ENCODE measurements at places on chromosomes 6 and 20.
A peak's percentile ranks its signal among the peaks of the same experiment; 100 is the strongest.

GRCh38 chr6:38736951-38737350 is 21.8 kb downstream of the DNAH8 start:
- no peak for DNase-seq

DNA sequence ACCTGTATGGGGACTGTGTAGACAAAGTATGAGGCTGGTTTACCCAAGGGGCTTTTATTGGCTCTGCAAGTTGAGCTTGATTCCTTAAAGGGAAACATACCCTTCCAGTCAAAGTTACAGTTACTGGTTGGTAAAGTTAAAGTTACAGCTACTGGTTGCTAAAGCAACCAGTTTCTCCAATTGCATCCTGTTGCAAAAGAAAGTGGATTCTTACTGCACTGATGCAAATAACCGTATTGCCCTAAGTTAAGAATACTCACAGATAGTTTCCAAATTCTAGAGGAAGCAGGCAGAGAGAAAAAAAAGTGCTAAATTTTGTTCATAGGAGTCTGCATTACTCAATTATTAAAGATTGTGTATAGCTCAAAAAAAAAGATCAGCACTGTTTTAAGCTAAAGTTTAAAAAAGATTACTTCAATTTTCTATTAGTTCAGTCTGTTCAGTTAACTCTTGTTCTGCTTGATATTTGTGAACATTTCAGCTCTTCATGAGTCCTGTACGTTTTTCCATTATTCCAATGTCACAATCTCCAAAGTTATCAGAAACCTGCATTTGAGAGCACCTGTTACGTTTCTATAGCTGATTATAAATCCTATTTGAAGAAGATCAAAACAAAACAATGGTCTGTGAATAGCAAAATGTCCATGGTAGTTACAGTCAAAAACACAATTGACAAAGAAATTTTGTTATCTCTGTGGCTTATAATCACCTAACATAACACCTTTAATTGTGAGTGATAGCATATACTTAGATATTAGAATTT is 8.6 kb upstream of the IL22RA2 start:
- no peak for DNase-seq

- DNase-seq = peak; percentile 89
These were observed 336.0 kb downstream of the SYNE1 start for GRCh38 chr6:152301021-152301764.

- no peak for DNase-seq
These were observed 84.8 kb upstream of the MPC1 start for GRCh38 chr6:166467436-166468000.

DNA sequence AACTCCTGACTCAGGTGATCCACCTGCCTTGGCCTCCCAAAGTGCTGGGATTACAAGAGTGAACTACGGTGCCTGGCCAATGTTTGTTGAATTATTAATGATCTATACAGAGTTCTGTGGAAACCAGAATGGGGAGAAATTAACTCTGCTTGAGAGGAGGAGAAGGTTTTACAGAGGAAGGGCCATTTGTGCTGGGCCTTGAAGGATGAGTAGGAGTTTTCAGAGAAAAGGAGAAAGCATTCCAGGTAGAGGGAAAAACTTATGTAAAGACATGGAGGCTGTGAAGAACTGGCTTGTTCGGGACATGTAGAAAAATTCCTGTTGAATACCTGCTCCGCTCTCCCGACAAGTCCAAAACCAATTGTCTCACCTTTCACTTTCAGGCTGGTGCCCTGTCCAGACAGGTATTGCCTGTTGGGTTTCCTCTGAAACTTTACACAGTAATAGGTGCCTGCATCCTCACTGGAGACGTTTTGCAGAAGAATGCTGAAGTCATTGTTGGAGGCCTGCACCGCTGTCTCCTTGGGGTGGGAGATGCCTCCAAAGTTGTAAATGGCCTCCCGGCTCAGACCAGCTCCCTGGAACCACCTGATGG is 11.3 kb upstream of the NSFL1C start:
- no peak for DNase-seq

DNA sequence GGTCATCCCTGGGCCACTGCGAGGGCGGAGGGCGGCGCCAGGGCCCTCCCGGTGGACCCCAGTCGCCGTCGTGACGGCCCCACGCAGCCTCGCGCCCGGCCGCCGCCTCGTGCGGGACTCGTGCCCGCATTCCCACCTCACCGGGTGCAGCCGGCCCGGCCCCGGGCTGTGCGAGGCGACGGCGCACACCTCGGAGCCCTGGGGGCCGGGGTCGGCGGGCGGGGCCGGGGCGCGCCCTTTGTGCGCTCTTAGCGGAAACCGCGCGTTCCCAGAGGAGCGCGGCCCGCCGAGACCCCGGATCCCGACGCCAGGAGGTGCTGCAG is 5.5 kb upstream of the DLL1 start:
- no peak for DNase-seq

GRCh38 chr6:107102414-107102805 is 12.9 kb downstream of the BEND3 start:
- DNase-seq = no peak

DNA sequence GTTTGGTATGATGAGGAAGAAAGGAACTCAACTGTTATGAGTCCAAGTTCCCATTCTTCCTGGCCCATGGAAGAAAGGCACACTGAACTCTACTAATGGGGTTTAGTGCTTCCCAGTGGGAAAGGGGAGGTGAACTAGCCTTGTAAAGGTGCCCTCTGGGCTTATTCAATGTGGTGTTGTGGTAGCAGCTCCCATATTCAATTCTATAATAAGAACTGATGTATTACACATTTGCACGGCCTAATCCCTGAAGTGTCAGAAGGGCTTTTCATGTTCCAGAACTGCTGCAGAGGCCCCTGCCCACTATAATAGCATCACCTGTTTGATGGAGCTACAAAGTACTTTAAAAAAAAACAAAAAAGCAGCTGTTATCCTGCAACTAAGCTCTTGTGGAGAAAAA is 17.1 kb downstream of the PRKN start:
- no peak for DNase-seq

GRCh38 chr6:134464690-134465411 is 146.9 kb upstream of the SGK1 start:
- no peak for DNase-seq

DNA sequence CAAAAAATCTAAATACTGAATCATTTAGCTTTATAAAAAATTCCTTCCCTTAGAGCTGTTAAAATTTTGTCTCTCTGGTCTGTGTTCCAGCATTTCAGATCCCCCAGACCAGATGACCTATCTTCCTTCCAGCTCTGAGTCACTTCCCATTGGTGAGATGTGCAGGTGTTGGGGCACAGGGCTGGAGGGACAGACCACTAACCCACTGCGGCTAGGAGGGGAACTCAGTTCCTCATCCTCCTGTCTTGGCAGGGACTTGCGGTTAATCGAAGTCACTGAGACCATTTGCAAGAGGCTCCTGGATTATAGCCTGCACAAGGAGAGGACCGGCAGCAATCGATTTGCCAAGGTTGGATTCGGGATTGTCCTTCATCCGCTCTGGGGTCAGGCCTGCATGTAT is 6.0 kb downstream of the CNPY3 start:
- no peak for DNase-seq

GRCh38 chr6:148846778-148847761 is 100.2 kb downstream of the UST start:
- DNase-seq = no peak

DNA sequence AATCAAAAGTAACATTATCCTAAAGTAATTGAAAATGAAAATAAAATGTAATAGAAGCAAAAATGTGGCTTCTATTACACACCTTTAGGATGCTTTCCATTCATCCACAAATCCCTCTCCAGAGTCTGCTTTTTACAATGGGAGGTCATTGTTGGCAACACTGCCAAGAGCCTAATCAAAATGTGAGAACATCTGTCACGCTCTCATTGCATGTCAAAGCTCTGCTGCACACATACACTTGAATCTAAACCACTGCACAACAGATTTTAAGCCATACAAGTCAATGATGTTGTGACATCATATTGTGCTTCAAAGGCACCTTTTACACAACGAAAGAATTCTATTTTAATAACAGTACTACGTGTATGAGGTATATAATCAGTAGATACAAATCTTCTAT is 82.1 kb downstream of the PREP start:
- DNase-seq = no peak

GRCh38 chr20:4601630-4602296 is 119.9 kb upstream of the PRND start:
- DNase-seq = no peak

- no peak for DNase-seq
These were observed 229.8 kb downstream of the HIVEP2 start for GRCh38 chr6:142714951-142715785.

DNA sequence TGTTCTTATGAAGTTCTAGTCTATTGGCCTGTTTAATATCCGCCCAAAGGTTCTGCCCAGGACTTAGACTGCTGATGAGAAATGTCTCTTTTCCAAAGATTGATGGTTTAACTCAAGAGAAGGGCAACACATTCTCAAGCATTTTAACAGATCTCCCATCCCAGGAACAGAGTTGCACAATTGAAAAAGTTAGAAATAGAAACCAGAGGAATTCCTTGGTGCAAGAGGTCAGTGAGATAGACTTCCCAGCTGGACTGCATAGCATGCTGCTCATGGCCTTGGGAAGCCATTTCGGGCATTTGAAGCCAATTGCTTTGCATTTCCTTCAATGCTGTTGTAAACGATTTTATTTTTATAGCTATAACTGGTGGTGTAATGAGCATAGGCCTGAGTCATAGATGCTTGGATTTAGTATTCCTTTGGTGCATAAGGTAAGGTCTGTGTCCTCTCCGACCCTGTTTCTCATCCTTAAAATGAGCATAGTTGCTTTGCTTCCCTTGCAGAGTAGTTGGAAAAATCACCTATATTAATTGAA is 292.2 kb upstream of the JAG1 start:
- no peak for DNase-seq

DNA sequence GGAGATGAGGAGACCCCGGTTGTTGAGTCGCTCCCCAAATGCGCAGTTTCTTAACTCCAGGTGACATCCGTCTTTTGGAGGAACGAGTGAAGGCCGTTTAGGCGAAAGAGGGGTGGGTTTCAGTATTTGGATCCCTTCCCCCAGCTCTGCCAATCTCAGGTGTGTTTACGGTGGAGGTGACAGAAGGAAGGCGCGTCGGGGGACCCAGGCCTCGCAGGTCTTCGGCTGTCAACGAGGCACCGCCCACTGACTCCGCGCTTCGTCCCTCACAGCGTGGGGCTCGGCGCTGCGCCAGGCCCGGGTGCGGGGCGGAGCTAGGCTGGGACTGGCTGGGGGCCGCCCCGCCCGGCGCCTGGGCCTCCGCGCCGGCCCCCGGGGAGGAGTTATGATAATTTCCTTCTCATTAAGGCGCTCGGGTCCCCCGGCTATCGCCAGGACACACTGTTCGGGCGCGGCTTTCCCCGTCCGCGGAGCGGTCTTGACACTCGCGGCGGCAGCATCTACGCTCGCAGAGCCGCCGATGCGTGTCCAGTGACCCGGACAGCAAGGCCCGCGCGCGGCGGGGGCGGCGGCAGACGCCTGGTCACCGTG is at the start of gene TFAP2C:
Gene TFAP2C (plus strand): TSS at position 434 of the 591 bp plus-strand sequence. CDS start 239 bp downstream, outside the sequence.
- no peak for DNase-seq

GRCh38 chr6:129050086-129050485 is 167.1 kb downstream of the LAMA2 start:
- DNase-seq = no peak

DNA sequence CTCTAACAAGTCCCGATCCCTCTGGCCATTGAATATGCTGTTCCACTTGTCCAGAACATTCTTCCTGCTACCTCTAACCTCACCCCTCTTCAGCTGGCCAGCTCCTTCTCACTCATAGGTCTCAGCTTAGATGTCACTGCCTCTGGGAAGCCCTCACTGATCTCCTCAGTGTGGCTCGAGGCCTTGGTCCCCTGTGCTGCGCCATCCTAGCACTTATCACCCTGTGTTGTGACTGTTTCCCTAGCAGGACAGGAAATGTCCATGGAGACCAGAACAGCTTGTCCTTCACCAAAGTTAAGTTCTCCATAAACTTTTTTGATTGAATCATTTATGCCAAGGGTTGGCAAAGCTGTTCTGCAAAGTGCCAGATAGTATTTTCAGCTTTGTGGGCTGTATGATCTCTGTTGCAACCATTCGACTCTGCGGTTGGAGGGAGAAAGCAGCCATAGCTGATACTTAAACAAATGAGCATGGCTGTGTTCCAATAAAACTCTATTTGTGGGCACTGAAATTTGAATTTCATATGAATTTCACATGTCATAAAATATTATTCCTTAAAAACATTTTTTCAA is 6.5 kb upstream of the BNIP5 start:
- DNase-seq = no peak

DNA sequence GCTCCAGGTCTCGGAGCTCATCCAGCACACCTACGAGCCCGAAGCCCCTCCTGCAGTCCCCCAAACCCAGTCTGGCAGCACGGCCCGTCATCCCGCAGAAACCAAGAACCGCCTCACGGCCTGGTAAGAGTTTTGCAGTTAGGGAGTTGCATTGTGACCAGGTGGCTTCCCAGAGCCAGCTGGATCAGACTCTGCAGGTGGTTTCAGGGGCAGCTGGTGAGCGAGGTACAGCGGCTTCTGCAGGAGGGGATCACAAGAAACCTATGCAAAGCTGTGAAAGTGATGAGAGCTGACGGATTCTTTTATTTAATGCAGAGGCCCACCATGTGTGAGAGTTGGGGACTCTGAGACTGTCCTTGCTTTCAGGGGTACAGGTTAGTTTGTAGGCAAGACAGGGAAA is 45.9 kb upstream of the SCGN start:
- DNase-seq = no peak
